Left colon (tissue), 2 donors: ENCODE measurements at places on chromosomes 6 and 20. TPM values are rescaled to one million over a fixed set of nuclear protein-coding genes. Genes with fewer than 3 reads are reported as not detected.

The CFB gene
- 22.2 TPM for total RNA-seq

The HLA-DMA gene
- total RNA-seq, result 22.1 TPM

The EYS gene
- 1.3 TPM for total RNA-seq

The CASS4 gene
- 1.3 TPM for total RNA-seq

GRCh38 chr6:111680015-111680712 lies 74.5 kb upstream of the TRAF3IP2 start:
- no peak for DNase-seq

DNA sequence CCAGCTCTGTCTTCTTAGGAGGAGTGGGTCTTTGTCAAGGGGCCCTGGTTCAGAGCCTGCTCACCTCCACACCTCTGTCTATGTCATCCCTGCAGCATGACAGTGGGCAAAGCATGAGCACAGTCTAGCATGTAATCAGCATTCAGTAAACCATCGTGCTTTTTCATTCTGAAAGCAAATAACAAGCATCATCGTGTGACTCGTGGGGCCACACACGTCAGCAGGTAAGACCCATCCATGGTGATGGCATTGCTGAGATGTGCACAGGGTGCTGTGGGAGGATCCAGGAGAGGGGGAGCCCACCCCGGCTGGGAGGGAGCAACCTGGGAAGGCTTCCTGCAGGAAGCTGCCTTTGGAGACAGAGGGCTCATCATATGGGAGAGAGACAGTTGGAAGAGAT lies 106.7 kb downstream of the TMEM242 start:
- no peak for DNase-seq

- DNase-seq, result peak; percentile 91
Observed at GRCh38 chr6:26216886-26217713, 129.9 kb downstream of the HFE start.

GRCh38 chr6:33815854-33816253 lies 12.1 kb upstream of the MLN start:
- DNase-seq, result no peak

- DNase-seq, result no peak
Observed at GRCh38 chr6:31467151-31467550, 30.8 kb upstream of the MICB start.

- DNase-seq, result no peak
Observed at GRCh38 chr6:99348288-99349170, 945 bp downstream of the FAXC start.

GRCh38 chr6:63731930-63732329 lies 96.3 kb downstream of the PHF3 start:
- DNase-seq, result no peak

DNA sequence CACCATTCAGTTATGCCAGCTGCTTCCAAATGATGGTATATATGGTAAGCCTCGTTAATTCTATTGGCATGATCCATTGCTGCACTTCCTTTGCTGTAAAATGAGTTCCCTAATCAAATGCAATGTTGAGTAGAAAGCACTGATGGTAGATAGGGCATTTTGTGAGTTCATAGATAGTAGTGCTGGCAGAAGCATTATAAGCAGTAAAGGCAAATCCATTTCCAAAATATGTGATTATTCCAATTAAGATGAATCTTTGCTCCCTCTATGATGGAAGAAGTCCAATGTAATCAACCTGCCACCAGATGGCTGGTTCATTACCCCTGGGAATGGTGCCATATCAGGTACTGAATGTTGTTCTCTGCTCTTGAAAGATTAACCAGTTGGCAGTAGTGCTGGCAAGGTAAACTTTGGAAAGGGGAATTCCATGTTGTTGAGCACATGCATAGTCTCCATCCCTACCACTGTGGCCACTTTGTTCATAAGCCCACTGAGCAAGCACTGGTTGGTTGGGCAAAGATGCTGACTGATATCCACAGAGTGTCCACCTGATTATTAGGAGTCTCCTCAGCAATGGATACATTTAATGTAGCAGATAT lies 5.6 kb upstream of the TBPL1 start:
- peak; percentile 60 for DNase-seq
